Pancreas (tissue), 10 donors: ENCODE measurements at places on chromosomes 6 and 20.

- no peak overlapping the region for H3K27ac ChIP-seq
- H3K4me3 ChIP-seq = no peak overlapping the region
- no peak for DNase-seq
- no peaks in the 10 kb centered on the region for H3K36me3 ChIP-seq
- no peaks in the 10 kb centered on the region for H3K27me3 ChIP-seq
Measured at GRCh38 chr6:67285770-67286495, 1349.1 kb upstream of the ADGRB3 start.

DNA sequence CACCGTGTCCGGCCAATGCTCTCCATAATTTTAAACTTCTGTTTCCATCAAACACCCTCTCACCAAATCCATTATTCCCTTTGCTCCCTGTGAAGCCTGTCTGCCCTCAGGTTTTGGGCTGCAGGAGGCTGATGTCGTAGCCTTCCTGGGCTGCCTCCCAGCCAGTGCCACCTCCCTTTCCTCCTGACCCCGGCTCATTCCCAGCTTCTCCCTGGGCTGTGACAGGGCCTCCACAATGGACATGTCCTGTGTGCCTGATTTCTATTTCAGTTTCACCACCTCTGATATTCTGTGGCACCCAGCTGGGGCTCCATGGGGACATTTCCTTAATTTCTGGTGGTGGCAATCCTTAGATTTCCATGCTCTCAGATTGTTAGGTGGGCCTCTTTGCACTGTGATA is 28.8 kb downstream of the IL20RA start:
- H3K36me3 ChIP-seq = no peaks in the 10 kb centered on the region
- DNase-seq = no peak
- H3K4me3 ChIP-seq = no peak overlapping the region
- H3K27ac ChIP-seq = no peak overlapping the region
- H3K27me3 ChIP-seq = no peaks in the 10 kb centered on the region

DNA sequence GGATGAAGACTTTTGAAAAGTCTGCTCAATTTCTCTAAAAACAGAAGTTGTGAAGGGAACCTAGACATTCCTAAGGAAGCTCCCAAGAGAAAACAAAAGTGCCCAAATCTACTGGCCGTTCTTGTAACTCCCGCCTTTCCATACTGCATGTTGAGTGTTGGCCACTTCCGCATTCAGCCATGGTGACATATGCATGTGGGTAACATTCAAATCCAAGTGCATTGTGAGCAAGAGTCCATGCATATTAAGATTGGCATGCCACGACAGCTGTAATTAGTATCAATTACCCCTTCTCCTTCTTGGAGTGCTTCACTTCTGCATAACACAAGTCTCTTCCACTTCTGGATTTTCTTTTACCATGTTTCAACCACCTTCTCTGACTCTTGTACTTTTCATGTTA is 8.4 kb downstream of the SLC35D3 start:
- H3K27ac ChIP-seq = no peak overlapping the region
- H3K4me3 ChIP-seq = no peak overlapping the region
- no peaks in the 10 kb centered on the region for H3K27me3 ChIP-seq
- DNase-seq = no peak

GRCh38 chr20:58523072-58523970 is 8.1 kb upstream of the APCDD1L start:
- no peak overlapping the region for H3K4me3 ChIP-seq
- no peak for DNase-seq
- no peaks in the 10 kb centered on the region for H3K36me3 ChIP-seq
- H3K4me1 ChIP-seq = no peaks in the 10 kb centered on the region
- H3K27me3 ChIP-seq = no peaks in the 10 kb centered on the region

- H3K36me3 ChIP-seq = no peaks in the 10 kb centered on the region
- H3K4me1 ChIP-seq = no peaks in the 10 kb centered on the region
- H3K27me3 ChIP-seq = no peaks in the 10 kb centered on the region
- no peak for DNase-seq
- no peak overlapping the region for H3K27ac ChIP-seq
Measured at GRCh38 chr20:62505337-62506045, 29.7 kb upstream of the GATA5 start.

GRCh38 chr6:67608099-67608749 is 1026.9 kb upstream of the ADGRB3 start:
- H3K27me3 ChIP-seq = no peaks in the 10 kb centered on the region
- no peak overlapping the region for H3K27ac ChIP-seq
- H3K4me3 ChIP-seq = no peak overlapping the region
- H3K4me1 ChIP-seq = peaks cover 3% of the 10 kb centered on the region
- no peaks in the 10 kb centered on the region for H3K36me3 ChIP-seq
